ENCODE measurements at places on chromosomes 7 and 10. TPM values are rescaled to one million over a fixed set of nuclear protein-coding genes. Genes with fewer than 3 reads are reported as not detected.

DNA sequence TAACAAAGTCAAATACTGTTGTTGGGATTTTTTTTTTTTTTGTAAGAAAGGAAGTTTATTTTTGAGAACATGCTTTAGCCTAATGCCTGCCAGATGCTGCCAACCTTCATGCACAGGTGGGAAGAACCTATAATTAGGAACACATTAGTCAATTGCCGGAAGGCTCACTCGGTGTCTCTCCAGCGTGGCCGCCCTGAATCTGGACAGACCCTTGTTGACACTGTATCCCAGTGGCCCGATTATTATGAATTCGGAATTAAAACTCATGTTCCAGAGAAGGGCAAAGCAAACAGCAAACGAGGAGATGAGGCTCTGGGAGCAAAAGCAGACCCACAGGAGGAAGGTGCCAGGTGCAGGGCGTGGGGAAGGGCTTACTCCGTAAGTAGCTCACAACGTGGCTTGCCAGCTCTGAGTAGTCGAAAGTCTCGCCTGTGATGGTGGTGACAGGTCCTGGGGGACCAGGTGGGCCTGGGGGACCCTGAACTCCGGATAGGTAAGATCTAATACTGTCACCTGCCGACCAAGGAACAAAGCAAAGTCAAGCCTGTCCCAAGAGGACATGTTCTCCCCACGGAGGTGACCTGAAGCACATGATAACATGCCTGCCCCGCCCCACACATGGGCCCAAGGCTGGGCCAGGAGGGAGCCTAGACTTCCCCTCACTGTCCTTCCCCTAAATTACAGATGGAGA is 48.3 kb downstream of the COL17A1 start:
- no peaks in the 10 kb centered on the region for H3K27me3 ChIP-seq
- DNase-seq = no peak
- no peak overlapping the region for H3K27ac ChIP-seq
- H3K4me3 ChIP-seq = no peak overlapping the region
- H3K36me3 ChIP-seq = no peaks in the 10 kb centered on the region

GRCh38 chr7:111229916-111230315 is 139.0 kb downstream of the LRRN3 start:
- no peaks in the 10 kb centered on the region for H3K36me3 ChIP-seq
- H3K27me3 ChIP-seq = no peaks in the 10 kb centered on the region
- no peak for DNase-seq
- no peak overlapping the region for H3K27ac ChIP-seq
- peaks cover 2% of the 10 kb centered on the region for H3K4me1 ChIP-seq
- no peak overlapping the region for H3K4me3 ChIP-seq

GRCh38 chr7:151374726-151375125 is 33.1 kb downstream of the NUB1 start:
- H3K27ac ChIP-seq = no peak overlapping the region
- no peak for DNase-seq
- no peaks in the 10 kb centered on the region for H3K4me1 ChIP-seq
- no peaks in the 10 kb centered on the region for H3K27me3 ChIP-seq
- no peak overlapping the region for H3K4me3 ChIP-seq
- peaks cover 75% of the 10 kb centered on the region for H3K36me3 ChIP-seq

Gene GPR85
- 0.82 TPM for total RNA-seq

Gene ADRA2A
- 0.42 TPM for total RNA-seq

Gene TLX1
- total RNA-seq = not detected

Gene ELMO1
- total RNA-seq = 18.1 TPM

All from gastrocnemius medialis (tissue), 4 donors.